ENCODE measurements at places on chromosomes 2 and 18.

GRCh38 chr2:219445220-219445640, 10.6 kb downstream of the SPEG start:
- DNase-seq = no peak

GRCh38 chr2:201916565-201916964, 110.2 kb downstream of the CDK15 start:
- no peak for DNase-seq

DNA sequence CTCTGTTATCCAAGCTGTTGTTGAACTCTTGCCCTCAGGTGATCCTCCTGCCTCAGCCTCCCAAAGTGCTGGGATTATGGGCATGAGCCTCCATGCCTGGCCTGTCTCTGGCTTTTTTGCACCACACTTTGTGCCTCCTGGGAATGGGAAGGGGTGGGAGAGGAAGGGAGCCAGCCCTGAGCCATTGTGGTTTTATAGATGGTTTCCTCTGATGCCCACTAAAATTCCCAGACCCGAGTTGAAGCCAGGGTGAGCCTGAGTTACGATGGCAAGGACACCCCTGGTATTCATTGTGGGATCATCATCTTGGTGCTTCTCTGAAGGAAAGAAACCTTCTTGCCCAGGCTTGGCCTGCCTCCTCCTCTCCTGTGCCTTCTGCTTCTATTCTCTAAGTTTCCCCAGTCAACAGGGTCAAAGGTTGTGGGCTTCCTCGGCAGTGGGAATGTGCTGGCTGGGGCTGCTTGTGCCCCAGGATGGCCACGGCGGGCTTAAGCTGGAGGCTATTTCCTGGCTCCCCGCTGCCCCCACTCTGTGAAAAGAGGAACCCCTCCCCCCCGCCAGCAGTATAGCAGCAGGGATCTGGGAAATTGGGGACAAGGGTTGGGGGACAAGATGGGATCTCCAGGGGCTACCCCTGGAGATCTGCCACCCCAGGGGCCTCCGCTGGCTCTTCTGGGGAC, 106.2 kb downstream of the STPG4 start:
- peak; percentile 24 for DNase-seq

GRCh38 chr18:59926131-59926530, 26.3 kb downstream of the PMAIP1 start:
- no peak for DNase-seq

- DNase-seq = peak; percentile 10
Observed at GRCh38 chr18:59395226-59396175, 36.4 kb upstream of the LMAN1 start.

- DNase-seq = no peak
Observed at GRCh38 chr2:25354116-25354515, 12.4 kb upstream of the DNMT3A start.

DNA sequence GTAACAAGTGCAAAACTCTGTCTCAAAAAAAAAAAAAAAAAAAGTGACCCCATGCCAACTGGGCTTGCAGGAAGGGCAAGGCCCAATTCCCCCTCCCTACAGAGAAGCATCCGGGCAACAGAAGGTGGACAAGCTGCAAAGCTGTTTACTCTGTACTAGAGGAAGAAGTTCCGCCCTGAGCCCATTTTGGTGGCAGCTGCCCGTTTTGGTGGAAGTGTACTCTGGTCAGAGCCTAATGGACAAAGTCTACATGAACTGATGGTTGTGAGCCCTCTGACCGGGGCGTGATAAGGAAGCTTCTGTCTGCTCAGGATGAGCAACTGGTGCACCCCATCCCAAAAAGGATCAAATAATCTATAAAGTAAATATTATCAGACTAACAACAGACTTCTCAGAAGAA, 65.0 kb downstream of the TRAPPC8 start:
- no peak for DNase-seq

- peak; percentile 35 for DNase-seq
Observed at GRCh38 chr18:10562773-10563160, 36.9 kb downstream of the NAPG start.

GRCh38 chr2:42928692-42929545, 136.5 kb upstream of the HAAO start:
- DNase-seq = peak; percentile 98
